Stimulated activated CD4-positive, alpha-beta T cell treated with anti-CD3 and anti-CD28 coated beads, Interleukin-1b, Interleukin-23, amount 100 ng/mL, for 24 hours (primary cell): ENCODE measurements at places on chromosomes 6 and 20.

DNA sequence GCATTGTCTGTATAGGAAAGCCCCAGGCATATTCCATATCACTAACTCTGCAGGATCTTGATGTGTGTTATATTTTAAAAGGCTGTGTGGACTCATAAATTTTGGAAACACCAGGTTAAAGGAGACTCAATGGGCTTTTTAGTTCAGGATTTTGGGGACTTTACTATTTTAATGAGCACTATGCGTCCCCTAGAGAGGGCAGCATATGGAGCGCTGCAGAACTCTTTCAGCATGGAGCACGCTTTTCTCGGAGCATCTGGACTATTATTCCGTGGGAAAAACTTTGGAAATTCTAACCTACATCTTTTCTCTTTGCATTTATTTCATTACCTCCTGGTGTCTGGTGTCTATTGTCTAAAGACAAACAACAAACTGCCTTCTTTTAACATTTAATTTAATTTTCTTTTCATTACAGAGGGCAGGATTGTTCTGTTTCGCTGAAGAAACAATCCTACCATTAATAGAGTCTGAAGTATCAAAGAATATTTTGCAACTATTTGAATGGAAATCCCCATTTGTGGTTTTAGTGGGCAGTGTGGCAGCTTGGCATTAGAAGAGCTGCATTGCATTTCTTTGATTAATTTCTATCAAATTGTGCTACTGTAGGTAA lies 399.9 kb upstream of the HSF2 start:
- DNase-seq = no peak

- DNase-seq = no peak
Measured at GRCh38 chr20:44990957-44991356, 24.6 kb downstream of the STK4 start.

DNA sequence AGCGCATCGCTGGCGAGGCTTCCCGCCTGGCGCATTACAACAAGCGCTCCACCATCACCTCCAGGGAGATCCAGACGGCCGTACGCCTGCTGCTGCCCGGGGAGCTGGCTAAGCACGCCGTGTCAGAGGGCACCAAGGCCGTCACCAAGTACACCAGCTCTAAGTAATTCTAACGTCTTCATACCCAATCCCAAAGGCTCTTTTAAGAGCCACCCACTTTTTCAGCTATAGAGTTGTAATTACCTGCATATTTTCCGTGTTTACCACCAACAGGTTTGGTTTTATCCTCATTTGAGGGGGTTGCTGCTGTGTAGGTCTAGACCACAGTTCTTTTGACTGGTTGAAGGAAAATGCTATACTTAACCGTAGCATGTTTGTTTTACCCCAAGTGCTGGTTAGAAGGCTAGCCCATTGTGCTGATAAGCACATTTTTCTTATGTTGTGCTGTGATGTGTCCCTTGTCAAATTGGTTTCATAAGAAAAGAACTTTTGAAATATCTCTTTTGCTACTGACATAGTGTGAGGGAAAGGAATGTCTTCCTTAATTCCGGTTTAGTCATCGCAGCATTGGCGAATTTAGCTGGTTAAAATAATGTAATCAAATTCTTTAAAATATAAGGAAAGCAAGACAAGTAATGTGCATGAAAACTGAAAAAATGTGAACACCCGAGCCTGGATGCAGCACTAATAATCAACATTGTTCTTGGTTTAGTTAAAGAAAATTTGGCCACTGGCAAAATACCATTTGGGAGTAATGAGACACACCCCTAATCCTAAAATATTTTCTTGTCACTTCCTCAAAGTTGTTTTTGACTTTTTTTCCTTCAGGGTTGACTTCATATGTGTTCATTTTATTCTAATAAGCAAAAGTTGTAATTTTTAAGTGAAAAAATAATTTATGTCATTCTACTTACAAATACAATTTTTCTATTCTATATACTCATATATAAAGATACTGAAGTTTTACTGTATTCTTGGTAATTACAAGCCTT lies 112.8 kb downstream of the HFE start:
- no peak for DNase-seq

- no peak for DNase-seq
Measured at GRCh38 chr20:59571151-59571550, 33.2 kb upstream of the PHACTR3 start.

DNA sequence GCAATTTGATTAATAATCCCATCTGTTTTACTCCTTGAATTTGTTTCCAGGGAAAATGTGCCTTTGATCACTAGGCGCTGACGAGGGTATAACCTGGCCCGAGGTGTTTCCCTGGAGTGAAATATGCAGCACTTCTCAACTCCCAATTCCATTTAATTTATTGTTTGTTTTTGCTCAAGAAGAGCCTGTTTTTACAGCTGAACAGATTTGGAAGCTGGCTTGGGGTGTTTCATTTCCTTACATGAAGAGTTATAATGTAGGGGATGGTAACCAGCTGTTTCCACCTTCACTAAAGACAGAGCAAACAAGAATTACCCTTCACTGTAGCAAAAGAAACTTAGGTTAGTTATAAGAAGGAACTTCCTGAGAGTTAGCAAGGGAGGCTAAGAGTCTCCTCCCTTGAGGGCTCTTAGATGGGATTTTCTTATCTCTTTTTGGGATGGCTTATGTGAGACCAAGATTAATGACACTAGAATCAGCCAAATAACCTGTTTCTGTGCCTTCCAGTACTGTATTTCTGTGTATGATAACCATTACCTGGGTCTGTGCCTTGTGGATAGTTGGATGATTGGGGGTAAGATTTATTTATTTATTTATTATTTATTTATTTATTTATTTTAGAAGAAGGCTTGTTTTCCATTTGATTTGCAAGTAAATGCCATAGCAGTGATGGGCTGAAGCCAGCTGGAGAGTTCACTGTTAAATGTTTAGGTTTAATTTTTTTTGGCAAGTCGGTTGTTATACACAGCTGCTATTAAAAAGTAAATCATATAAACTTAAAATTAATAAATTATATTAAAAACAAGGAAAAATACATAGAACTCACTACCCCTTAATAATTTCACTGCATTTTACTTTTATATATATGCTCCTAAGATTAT lies 162.2 kb upstream of the BMP2 start:
- no peak for DNase-seq

DNA sequence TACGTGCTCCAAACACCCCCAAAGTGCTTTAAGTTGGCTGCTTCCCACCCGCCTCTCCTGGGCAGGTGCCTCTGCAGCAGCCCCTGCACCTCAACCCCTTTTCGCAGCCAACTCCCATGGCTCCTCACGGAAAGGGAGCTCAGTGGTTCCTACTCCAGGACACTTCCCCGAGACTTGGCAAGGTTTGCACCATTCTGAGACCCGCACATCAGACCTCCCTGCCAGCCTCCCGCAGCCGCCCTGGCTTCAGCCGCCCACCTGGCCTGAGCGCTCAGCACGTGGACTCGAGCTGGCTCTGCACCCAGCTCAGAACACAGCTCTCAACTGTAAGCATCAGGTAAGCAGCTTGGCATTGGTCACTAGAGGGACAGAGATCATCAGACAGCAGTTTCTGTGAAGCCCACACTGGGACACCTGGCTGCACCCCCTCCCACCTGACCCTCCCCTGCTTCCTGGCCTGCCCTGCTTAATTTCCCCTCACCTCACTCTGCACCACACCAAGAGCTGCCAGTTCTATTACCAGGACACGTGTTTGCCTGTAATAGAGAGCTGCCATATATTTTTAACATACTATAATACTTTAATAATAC lies 28.5 kb downstream of the GMDS start:
- no peak for DNase-seq

- no peak for DNase-seq
Measured at GRCh38 chr6:2919401-2919800, 16.3 kb upstream of the SERPINB9 start.

- no peak for DNase-seq
Measured at GRCh38 chr6:131823276-131823902, 15.6 kb downstream of the ENPP1 start.

GRCh38 chr6:140071601-140072062 lies 697.2 kb upstream of the CITED2 start:
- DNase-seq = no peak
